Fibroblast of skin of scalp (primary cell): ENCODE measurements at places on chromosomes 4 and X.

DNA sequence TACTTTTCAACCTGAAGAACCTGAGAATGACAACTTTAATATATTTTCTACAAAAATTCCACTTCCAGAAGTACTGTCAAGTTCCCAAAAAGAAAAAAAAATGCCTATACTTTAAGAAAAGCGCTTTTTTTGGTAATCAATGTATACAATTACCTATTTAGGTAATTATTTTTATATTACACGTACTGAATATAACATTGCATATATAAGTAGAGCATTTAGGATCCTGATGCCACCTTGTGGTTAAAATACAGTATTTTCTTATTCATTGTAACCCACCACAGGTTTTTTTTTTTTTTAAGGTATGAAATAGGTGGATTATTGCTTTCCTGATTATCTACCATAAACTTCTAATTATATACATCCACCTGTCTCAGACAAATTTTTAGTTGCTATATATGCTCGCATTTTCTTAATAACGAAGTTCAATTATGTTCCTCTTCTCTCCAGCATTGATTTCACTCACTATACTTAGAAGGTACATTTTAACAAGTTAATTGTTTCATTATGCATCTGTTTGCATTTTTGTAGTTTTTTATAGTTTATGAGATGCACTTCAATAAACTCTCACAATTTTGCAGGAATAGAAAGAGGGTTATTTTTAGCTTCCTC lies 5.2 kb downstream of the MAP9 start:
- DNase-seq = peak; percentile 19

DNA sequence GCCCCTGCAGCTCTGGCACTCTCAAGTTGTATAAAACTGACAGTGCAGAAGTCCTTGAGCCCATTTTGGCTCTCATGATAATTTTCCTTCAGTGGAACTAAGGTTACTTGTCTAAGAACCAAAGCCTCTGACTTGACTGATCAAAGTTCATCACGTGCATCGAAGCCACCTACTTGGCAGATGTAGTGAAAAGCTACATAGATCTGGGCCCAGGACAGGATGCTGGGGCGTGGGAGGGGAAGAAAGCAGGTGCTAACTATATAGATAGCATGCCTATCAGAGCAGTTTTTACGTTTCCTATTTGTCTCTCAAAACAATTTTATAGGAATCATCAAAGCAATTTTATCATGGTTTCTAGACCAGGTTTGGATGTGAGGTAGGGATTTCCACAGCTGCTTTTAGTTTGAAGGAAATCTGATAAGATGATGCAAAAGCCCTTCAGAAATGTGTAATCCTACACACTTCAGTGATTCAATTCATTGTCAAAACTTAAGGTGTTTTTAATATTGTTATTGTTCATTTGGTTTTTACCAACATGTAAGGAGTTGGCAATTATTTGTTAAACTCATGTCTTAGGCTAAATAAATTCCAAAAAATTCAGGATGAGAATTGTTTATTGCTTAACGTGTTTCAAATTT lies 1.2 kb upstream of the CD40LG start:
- DNase-seq = no peak

GRCh38 chrX:42739741-42740140 lies 38.2 kb downstream of the PPP1R2C start:
- no peak for DNase-seq

- peak; percentile 89 for DNase-seq
Observed at GRCh38 chr4:82898322-82899243, 2.0 kb upstream of the THAP9 start.

DNA sequence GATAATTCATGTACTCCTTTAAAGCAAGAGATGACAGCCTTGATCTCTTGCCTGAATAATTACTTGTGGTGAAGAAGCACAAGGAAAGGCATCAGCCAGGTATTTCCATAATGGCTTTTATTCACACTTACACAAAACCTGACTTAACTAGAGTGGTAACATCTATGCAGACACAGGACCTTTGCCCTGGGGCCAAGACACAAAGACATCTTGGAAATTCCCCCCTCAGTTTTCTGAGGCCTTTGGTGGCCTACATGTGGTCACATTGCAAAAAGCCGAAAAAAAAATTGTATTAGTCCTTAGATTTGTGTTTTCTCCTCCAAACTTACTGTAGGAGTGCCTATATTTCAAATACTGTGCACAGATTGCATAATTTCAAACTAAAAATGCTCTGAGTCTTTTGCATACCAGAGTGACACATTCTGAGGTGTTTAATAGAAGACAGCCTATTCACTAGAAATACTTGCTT lies 172.4 kb downstream of the PDGFC start:
- DNase-seq = peak; percentile 76

DNA sequence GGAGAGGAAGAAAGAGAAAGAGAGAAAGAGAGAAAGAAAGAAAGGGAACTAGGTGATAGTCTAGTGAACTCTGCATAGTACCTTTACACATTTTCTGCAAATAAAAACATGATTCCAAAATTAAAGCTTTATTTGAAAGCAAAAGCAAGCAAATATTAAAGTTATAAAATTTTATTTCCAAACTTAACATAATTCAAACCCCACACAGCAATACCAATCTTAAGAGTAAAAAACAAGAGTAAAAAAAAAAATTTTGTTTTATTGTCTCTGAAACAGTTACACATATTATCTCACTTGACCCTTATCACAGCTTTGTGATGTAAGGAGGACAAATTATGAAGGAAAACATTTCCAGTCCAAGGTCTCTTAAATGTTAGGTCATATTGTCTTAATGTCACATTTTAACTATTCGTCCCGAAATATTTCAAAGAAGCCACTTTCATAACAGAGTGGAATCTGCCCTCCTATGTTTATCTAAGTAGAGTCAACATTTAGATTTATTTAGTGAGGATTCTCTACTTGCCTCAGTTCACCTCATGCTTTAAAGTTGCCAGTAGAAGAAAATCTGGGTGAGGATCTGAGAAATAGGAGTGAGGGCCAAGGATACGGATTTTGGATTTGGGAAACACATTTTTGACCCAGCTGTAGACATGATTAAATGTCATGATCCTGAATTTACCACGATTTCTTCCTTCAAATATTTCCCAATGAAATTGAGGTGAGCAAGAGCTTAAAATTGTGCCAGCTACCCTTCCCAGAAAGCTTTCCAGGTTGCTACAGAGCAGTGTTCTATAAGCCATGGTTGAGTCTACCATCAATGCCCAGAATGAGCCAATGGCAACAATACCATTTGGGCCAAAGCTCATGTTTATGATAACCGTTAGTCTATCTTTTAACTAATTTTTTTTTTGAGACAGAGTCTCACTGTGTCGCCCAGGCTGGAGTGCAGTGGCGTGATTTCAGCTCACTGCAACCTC lies 7.5 kb upstream of the FGA start:
- no peak for DNase-seq

- DNase-seq = no peak
Observed at GRCh38 chr4:167282171-167282864, 48.0 kb upstream of the SPOCK3 start.

DNA sequence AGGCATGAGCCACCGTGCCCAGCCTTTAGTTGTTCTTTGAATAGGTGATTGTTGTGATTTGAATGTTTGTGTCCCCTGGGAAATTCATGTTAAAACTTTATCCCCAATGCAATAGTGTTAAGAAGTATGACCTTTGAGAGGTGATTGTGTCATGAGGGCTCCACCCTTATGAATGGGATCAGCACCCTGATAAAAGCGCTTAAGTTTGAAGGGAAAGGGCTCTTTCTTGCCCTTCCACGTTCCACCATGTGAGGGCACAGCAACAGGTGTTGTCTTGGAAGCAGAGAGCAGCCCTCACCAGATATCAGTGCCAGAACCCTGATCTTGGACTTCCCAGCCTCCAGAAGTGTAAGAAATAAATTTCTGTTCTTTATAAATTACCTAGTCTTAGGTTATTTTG lies 33.7 kb upstream of the RP2 start:
- DNase-seq = no peak

GRCh38 chr4:121397941-121398601 lies 17.3 kb upstream of the QRFPR start:
- no peak for DNase-seq

GRCh38 chr4:88356771-88357170 lies 21.9 kb upstream of the HERC6 start:
- no peak for DNase-seq

DNA sequence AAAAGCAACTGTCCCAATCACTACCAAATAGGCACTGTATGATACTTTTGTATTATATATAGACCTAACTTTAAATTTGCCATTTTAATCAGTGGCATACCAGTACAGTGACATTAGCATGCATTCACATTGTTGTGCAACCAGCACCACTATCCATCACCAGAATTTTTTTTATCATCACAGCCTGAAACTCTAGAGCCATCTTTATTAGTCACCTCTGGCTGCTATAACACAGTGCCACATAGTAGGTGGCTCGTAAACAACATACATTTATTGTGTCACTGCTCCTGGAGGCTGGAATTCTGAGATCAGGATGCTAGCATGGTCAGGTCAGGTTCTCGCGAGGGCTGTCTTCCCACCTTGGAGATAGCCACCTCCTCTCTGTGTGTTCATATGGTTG lies 188.4 kb upstream of the GALNT7 start:
- DNase-seq = no peak

GRCh38 chr4:184282895-184283654 lies 65.4 kb upstream of the ENPP6 start:
- DNase-seq = no peak

GRCh38 chr4:165343353-165344191 lies 16.1 kb downstream of the MSMO1 start:
- DNase-seq = no peak

GRCh38 chr4:184215709-184216328 lies 1.9 kb downstream of the ENPP6 start:
- DNase-seq = no peak

GRCh38 chr4:129335276-129335675 lies 239.3 kb downstream of the C4orf33 start:
- no peak for DNase-seq

- peak; percentile 9 for DNase-seq
Observed at GRCh38 chr4:47002580-47002979, 9.2 kb upstream of the GABRA4 start.

DNA sequence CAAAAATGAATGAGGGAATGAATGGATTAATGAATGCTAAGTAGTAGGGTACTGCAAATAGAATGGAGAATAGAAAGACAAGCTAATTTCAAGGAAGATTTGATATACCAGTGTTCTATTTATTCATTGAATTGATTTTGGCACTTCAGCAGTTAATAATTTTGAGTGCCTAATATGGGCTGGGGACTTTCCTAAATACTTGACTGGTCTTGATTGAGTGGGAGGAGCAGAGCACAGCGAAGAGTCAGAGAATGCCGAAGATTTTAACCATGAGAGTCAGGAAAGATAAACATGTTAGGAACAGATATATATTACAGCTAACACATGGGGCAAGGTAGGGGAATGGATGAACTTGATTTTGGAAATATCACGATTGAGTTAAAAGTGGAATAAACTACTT lies 10.6 kb downstream of the IL15 start:
- peak; percentile 62 for DNase-seq

- DNase-seq = no peak
Observed at GRCh38 chrX:29376584-29376983, 789.3 kb downstream of the IL1RAPL1 start.
